ENCODE measurements at places on chromosomes 6 and 20.

DNA sequence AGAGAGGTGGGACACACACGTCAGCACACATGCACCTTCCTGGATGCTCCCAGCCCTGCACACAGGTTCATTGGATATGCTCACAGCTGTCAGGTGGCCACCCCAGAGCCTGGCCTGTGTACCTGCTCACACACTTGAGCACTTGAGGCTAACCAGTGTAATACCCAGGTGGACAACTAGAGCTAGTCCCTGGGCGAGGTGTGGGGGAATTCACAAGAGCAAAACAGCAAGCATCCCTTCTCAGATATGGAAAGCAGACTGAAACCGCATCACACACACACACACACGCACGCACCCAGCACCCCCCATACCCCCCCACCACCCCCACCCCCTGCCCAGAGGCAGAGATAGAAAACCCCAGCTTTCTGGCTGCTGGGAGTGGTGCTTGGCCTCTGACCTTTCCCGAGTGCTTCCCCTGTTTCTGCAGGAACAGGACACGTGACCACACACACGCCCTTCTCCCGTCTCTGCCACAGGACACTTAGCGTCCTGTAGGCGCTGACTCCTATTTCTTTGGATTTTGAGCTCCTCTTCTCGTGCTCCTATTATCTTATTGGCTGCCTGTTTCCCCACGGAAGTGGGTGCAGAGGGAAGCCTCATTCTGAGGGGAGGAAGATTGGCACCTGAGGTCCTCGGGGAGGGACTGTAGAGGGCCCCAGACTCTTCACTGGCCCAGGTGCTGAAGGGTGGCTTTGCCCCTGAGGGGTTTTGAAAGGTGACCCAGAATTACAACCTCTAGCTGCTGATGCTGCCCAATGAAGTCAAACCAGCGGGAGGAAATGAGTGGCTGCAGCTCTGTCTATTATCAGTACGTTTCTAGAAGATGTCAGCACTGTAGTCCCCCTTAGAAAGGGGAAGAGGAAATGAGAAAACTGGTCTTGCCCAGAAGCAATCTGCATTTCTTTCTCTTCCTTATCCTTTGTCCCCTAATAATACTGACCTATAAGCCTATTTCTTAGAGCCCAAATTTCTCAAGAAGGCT, 65.8 kb downstream of the SYTL3 start:
- no peak for DNase-seq

DNA sequence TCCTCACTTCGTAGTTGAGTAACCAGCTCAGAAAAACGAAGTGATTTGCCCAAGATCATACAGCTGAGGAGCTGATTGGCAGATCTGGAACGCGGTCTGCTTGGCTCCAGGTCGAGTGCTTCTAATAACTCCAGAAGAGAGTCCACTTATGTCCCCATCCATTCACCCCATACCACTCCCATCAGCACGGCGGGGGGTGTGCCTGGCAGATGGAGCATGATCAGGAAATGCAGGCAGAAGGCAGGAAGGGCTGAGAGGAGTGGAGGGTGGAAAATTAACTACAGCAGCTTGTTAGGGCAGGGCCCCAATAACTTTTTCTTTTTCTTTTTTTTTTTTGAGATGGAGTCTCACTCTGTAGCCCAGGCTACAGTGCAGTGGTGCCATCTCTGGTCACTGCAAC, 15.0 kb downstream of the FITM2 start:
- no peak for DNase-seq

- DNase-seq, result no peak
These were observed 152.0 kb downstream of the TASP1 start for GRCh38 chr20:13486694-13487093.

DNA sequence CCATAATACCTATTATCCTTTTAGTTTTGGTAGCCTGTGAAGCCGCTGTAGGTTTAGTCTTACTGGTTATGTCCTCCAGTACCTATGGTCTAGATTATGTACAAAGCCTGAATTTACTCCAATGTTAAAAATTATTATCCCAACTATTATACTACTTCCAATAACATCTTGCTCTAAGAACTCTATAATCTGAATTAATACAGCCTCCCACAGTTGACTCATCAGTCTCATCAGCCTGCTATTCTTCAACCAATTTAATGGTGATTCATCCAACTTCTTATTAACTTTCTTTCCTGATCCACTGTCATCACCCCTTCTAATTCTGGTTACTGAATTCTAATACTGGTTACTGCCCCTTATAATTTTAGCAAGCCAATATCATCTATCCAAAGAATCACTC, 370.3 kb upstream of the OPRM1 start:
- DNase-seq, result no peak

DNA sequence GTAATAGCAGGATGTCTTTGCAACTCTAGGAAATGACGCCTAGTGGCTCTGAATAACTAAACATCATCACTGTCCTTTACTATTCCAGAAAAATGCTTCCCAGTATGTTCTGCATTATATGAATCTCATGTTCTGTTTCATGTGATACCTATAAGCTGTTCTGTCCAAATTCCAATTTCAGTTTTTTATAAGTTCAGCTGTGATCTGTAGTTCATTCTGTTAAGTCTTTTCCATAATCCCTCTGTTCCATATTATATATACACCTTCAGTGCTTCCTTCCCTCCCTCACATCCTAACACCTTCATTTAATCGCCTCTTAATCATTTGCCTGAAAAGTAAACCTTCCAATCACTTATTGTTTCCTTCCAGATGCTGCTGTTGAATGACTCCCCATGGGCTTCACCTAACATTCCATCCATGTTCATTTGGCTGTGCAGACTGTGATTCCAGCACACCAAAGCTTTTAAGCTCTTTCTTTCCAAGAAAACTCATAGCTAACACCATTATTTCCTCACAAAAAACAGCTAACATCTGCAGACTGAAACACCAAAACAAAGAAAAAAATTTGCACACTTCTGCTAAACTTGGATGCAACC, 18.6 kb downstream of the HMGCLL1 start:
- DNase-seq, result no peak

DNA sequence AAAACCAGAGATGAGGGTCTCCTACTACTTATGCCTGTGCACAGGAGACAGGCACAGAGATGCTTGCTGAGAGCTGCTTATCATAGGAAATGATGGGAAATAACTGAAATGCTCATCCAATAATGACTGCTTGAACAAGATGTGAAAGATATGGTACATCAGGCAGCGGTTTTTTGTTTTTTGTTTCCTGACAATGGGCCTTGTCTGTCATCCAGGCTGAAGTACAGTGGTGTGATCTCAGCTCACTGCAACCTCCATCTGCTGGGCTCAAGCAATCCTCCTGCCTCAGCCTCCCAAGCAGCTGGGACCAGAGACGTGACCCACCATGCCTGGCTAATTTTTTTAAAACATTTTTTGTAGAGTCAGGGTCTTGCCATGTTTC, 1.2 kb upstream of the RIPOR3 start:
- no peak for DNase-seq

DNA sequence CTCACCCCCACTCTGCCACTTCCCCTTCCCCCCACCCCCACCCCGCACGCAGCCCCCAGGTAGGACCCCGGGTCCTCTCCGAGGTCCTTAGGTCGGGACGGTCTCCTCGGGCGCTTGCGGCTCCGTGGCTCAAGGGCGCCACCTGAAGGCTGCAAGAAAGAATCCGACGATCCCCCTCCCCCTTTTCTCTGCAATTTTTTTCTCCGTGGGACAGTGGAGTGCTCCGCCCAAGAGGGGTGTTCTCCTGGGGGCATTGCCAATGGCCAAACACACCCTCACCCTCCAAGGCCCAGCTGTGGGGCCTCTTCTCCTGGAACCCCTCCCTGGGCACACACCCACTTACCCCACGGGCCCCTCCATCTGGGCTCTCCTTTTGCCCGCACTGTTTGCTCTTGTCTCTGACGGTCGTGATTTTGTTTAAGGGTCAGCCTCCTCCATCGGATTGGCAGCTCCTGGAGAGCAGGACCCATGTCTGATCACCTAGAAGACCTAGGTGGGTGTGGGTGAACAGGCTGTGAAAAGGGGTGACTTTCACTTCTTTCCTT, 1.1 kb upstream of the TMEM74B start:
- DNase-seq, result no peak

Data from AG09309 (cell line).